ENCODE measurements at places on chromosomes 4 and X.

- DNase-seq = no peak
Measured at GRCh38 chrX:109874548-109874947, 128.4 kb upstream of the TMEM164 start.

GRCh38 chr4:9997886-9998285 is 23.4 kb downstream of the SLC2A9 start:
- no peak for DNase-seq

DNA sequence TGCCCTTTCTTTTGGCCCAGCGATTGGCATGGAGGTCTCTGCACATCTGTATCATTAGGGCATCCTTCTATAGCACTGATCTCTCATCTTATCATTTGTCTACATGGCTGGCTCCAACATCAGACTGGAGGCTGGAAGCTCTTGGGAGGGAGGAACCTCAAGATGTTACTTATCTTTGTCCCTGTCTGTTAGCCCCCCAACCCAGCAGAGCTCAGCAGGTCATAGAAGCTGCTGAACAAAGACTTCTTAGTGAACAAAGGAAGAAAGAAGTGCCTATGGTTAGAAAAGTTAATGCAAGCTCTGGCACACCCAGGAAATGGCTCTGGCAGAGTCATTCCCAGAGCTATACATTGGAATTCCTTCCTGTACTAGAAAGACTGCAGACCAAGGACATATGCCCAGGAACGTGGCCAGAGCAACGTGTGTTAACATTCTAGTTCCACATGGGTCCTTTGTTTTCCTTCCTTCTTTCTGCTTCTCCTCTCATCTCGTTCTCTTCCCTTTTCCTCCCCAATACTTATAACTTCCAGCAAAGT is 74.0 kb downstream of the SEL1L3 start:
- no peak for DNase-seq

DNA sequence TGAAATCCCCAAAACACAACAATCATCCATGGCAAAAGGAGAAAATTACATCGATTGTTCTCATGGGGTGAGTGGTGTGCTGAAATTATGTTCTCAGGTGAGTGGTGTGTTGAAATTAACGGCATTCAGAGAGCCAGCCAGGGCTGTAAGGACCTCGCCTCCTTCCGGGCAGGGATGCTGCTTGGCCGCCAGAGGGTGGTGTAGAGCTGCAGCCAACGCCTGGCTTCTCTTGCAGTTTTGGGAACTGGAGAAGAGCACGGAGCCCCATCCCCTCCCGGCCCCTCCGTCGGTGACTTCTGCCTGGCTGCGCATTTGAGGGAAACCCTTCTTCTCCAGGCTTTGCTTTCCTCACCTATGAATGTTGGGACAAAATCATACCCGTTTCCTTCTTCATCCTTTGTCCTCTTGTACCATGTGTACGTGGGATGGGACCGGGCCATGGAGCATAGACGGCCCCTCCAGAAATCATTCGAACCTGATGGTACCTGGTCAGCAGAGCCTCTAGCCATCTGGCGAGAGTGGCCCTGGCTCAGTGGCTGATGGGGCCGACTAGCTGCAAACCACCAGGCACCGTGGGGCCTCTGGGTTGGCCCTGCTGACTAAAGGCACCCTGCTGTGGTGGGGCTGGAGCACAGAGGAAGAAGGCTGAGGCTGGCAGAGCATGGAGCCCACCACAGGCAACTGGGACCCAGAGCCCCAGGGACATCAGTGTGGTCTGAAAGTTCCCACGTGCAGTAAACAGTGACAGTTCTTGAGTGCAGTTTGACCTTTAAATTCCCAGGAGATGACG is 28.4 kb downstream of the TRMT44 start:
- no peak for DNase-seq

DNA sequence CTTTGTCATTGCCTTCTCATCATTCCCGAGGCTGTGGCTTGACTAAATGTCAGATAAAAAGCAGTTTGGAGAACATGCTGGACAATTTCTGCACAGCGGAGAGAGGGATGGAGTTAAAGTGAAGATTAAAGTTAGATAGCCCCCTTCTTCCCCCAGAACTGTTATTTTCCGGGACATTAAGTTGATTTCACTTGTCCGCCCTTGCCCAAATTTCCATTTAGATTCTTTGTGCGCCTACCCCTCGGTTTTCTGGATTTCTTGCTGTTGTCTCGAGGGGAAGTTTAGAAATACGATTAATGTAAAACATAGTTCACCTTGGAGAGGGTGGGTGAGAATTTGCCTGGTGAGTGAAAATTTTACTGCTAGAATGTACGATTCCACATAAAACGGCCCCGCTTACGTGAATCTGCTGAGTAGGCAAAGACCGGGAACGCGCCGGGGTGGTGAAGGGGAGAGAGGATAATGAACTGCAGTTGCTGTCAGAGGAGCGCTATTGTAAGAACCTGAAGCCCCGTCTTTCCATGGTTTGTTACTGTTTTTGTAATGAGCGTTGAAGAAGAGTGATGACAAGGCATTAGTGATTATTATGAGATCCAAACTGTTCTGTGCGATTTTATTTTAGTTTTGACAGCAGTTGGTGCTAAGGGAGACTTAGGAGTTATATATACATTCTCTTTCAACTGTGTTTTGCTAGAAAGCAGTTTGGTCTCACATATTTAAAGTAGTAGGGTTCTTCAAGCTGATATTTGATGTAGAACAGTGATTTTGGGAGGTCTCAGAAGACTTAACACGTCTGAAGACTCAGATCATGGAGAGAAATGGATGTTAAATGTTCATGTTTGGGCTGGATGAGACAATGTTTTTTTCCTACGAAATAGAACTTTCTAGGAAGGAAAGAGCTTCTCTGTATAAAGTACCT is 73.0 kb downstream of the AFF1 start:
- DNase-seq = no peak

DNA sequence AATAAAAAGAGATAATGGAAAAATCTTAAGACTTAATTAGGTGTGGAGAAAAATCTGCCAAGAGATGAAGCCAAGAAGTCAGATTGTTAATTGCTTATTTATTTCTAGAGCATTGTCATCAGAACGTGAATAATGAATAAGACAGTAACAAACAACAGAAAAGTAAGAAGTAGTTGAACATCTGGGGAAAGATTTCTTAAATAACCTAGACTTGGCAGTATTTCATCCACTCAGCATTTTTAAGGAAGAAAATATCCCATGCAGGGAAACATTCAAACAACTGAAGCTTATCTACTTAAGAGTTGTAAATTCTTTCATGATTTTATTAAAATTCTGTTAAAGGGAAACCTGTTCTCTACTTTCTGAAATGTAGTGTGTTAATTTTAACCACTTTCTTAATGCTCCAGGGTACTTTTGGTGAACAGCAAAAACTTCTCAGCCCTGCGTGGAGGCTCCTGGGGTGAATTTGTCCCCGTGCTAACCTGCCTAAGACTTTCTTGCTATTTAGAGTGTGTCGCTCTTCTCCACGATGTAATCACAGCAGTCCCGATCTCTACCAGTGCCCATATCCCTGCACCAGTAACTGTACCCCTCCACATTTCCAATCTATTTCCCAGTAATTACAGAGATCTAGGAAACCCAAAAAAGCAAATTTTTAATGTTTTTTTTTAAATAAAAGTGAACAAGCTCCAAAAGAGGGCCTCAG is 124.6 kb downstream of the CORIN start:
- DNase-seq = no peak

All from cortex of kidney (tissue), 1 donor.